ENCODE measurements at places on chromosomes 7 and 10. TPM values are rescaled to one million over a fixed set of nuclear protein-coding genes. Genes with fewer than 3 reads are reported as not detected.
A peak's percentile ranks its signal among the peaks of the same experiment; 100 is the strongest.

GRCh38 chr7:103718482-103719061 is 270.9 kb downstream of the RELN start:
- DNase-seq = peak; percentile 14

DNA sequence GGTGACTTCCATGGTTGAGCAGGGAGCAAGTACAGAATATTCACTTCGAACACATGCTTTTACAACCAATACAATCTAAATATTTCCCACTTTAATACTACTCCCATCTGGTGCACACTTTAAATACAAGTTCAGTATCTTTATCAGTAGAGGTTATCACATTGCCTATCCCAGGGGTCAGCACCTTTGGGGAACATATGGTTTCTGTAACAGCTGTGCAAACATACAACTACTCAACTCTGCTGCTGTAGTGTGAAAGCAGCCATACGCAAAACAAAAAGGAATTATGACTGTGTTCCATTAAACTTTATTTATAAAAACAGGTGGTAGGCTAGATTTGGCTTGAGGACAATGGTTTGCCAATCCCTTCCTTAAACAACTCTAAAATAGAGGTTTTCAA is 157.5 kb downstream of the XPNPEP1 start:
- DNase-seq = no peak

GRCh38 chr7:104327938-104328295 is 486 bp upstream of the LHFPL3 start:
- DNase-seq = no peak

GRCh38 chr7:148854983-148855382 is 29.1 kb downstream of the EZH2 start:
- DNase-seq = no peak

- no peak for DNase-seq
These were observed 90.3 kb downstream of the SRPK2 start for GRCh38 chr7:105298439-105298894.

DNA sequence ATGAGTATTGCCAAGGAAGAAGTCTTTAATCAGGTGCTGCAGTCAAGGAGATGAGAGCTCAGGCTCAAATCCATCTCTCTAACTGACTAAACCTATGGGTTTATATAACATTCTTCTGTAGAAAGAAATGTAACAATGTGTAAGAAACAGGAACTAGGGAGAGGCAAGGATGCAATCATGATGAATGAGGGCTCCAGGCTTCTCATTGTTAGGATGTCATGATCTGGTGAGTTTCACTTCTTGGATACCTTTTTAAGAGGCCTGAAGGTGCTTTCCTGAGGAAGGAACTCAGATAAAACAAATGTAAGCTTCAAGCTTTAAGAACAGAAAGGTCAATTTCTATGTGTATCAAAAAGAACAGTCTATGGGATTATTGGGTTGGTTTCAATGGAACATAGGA is 30.8 kb upstream of the SCIN start:
- no peak for DNase-seq

DNA sequence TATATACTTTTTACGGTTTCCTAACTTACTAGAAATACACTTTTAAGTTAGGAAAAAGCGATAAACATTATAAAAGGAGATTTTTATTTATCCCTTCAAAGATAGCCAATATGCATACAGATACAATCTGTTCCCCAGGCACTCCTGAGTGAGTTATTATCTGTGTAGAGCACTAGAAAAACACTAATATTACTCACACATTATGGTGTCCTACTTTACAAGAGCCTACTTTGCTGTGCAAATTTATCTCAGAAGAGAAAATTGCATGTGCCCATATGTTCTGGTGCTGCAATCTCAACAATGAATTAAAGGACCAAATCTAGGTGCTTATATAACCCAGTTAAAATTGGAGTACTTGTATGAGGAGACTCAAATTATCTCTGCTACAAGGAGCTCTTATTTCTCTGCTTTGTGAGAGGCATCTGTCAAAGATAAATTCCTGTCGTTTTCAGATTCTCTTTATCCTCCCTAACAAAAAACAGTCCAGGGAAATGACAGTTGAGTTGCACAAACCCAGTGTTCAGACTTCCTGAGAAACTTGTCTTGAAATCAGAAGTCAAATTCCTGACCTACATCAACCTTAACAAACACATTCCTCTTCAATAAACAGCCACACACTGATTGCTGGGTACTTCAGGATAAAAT is 28.9 kb downstream of the CPA1 start:
- peak; percentile 66 for DNase-seq

GRCh38 chr7:2626498-2627117 is 5.2 kb upstream of the TTYH3 start:
- peak; percentile 47 for DNase-seq

The DNAH11 gene
- under 0.01 TPM for total RNA-seq

The HMX2 gene
- not detected for total RNA-seq

The SLC26A5 gene
- not detected for total RNA-seq

The NRG3 gene
- total RNA-seq = not detected

The CALHM1 gene
- not detected for total RNA-seq

The IFIT1B gene
- not detected for total RNA-seq
